ENCODE measurements at places on chromosomes 6 and 20. TPM values are rescaled to one million over a fixed set of nuclear protein-coding genes. Genes with fewer than 3 reads are reported as not detected.

The POU5F1 gene
- 2,134 TPM for total RNA-seq

- no peak for DNase-seq
Measured at GRCh38 chr6:5876076-5876475, 130.6 kb downstream of the NRN1 start.

- DNase-seq = no peak
Measured at GRCh38 chr20:56411759-56412472, at the start of gene CASS4. CASS4 (plus strand) TSS chr20:56412260; CDS start chr20:56412459, 199 bp downstream.

GRCh38 chr6:136547336-136547735 is 2.9 kb downstream of the MAP7 start:
- no peak for DNase-seq

- DNase-seq = no peak
Measured at GRCh38 chr6:140636271-140636907, 1261.9 kb upstream of the CITED2 start.

The ENPP1 gene
- 22.5 TPM for total RNA-seq

GRCh38 chr6:90347411-90347851 is 50.8 kb upstream of the BACH2 start:
- no peak for DNase-seq

DNA sequence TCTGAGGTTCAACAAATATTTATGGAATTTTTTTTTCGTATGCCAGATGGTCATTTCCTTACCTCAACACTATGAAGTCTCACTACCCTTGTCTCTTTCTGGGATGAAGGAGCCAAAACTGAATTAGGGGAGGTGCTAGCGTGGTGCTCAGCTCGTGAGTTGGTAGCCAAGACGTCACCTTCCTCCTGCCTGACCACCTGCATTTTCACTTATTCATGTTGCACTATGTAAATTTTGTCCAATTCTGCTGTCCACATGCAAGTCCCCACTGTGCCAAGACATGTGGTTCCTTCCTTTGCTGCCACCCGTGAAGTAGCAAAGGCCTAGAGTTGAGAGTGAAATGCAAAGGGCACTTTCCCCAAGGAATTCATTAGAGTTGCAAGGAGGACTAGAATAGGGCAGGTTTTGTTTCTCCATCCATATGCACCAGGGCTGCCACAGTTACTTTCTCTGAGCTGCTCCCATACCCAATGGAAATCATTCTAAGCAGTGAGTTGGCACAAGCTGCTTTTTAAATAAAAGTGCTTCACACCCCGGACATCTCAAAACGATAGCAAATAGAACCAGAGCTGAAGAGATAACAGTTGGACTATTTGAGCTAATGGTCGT is 591.3 kb upstream of the NOX3 start:
- no peak for DNase-seq

The TSBP1 gene
- total RNA-seq = not detected

The ZKSCAN3 gene
- total RNA-seq = 7.3 TPM

DNA sequence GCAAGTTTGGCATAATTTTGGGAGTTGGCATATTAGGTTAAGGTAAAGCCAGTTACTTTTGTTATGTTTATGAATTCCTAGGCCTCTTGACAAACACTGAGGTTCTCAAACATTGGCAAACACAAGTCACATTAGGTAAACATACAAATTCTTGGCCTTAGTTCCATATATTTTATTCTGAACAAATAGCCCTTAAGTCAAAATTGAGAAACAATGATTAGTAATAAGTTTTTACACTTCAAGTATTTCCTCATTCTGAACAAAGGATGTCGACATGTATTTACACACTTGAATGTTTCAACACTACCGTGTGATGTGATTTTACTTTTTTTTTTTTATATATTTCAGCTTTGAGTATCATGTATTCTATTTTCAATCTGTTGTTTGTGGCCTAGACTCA is 3.8 kb upstream of the ECHDC1 start:
- no peak for DNase-seq

DNA sequence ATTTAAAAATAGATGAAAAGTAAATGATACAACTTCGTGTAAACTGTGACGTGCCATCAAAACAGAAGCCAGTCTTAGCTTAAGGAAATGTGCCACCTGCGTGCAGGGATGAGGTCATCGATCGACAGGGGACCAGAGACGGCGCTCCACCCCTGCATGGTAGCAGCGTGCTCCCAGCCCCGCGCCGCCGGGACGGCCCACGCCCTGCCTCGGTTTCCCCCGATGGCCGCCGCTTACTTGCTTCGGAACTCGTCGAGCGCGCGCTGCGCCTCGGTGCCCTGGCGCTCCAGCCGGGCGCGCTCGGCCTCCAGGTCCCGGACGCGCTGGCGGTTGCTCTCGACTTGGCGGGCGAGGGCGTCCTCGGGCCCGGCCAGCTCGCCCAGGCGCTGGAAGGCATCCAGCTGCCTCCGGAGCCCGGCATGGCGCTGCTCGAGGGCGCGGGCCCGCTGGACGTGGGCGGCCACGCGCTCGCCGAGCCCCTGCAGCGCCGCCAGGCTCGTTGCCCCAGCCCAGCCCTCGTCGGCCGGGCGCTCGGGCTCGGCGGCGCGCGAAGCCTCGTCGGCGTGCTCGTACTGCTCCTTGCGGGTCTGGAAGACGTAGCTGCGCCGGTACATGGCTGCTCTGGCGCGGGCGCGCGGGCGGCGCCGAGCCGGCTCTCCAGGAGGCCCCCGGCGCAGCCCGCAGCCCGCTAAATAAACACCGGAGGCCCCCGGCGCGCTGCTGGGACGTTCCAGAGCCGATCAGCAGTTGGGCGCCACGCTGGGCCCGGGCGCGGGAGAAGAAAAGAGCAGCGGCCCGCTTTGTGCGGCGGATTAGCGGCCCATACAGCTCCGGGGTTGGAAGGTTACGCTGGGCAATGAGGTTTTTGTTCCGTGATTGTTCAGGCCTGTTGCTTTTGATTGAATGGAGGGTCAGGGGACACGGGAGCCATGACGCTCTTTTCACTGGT is at the start of gene BFSP1:
BFSP1 (minus strand) TSS at position 664 of the 949 bp plus-strand sequence; CDS start at position 614, 50 bp downstream.
- DNase-seq = peak; percentile 72

DNA sequence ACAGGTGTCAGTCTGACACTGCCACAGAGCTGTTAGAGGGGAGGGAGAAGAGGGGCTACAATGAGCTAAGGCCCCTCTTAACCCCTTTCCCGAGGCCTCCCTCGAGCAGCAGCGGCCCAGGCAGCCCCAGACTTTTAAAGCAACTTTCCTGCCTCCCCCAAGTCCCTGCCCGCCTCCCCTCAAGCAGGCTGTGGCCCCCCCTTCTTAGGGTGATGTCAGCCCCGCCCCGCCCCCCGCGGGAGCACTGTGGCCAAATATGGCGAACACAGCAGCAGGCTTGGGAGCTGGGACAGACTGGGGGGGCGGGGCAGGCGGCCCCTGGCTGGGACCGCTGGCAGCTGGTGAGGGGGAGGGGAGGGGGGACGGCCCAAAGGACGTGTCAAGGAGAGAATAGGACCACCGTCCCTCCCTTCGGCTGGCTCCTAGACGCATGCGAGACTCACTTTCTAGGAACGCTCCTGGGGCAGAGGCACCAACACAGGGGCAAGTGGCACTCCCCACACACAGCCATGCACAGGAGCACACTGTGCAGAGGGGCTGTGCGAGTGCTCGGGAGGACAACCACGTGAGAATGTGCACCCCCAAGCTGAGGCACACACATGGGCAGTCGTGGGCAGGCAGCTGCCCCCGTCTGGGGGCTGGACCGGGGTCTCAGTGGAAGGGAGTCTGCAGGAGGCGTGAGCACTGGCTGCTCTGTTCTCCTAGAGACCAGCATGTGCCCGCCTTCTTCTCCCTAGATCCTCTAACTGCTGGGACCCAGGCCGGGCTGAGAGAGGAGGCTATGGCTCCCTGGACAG is 6.7 kb downstream of the TEAD3 start:
- peak; percentile 88 for DNase-seq

DNA sequence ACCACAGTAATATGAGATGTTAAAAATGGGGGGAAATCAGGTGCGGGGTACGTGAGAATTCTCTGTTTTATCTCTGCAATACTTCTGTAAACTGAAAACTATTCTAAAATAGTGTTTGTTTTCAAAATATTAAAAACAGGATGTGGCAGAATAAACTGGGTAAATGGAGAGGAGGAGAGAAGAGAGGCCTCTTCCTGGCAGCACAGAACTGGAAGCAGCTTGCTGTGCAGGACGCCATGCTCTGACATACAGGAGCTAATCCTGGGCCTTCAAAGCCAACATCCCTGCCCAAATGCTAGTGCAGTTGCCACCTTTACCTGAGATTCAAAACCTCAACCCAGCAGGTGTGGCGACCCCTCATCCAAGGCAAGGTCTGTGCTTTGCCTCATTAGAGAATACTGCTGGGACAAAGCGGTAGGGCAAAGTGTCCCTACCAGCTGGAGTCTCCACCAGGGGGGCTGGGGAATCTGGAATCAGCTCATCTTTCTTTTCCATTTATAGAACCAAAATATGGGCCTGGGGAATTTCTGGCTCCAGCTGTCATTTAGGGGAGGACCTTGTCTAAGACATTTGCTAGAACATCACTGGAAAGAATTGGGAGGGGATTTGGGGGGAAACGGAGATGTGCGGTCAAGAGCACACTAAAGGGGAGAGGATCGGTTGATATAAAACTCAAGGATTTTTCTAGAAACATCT is 67.3 kb downstream of the SCML4 start:
- DNase-seq = no peak

The GMDS gene
- total RNA-seq = 27.6 TPM

DNA sequence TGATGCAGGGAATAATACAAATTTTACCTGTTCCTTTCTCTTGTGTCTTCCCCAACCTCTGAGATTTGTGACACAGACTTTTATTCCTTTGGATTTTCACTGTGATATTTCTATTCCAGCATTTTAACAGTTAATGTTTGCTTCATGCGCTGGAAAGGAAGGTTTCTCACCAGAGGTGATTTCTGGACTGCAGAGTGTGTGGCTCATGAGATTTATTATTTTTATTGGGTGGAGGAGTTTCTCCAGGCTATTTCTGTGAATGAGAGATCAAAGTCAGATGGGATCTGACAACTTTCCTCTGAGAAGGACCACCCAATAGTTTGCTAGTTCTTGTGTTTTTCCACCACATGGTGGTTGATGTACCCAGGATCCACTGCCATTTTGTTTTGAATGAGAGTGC is 377.5 kb downstream of the CDKAL1 start:
- DNase-seq = no peak

The OR2B3 gene
- total RNA-seq = not detected

DNA sequence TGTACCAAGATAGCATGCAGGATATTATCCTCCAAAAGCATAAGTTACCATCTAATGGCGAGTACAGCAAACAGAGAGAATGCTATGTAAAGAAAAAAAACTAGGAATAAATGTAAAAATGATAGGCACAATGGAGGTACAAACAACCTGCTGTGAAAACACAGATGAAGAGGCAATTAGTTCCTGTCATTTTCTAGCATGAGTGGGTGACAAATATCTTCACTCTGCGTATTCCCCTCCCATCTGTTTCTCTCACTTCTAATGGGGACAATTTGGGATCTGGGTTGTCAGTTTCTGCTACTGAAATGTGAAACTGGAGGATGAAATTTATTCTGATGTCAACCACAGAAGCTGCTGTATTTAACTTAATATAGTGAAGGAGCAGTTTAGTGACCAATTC is 11.7 kb upstream of the PTPRK start:
- no peak for DNase-seq

The PPP1R16B gene
- 8.2 TPM for total RNA-seq

DNA sequence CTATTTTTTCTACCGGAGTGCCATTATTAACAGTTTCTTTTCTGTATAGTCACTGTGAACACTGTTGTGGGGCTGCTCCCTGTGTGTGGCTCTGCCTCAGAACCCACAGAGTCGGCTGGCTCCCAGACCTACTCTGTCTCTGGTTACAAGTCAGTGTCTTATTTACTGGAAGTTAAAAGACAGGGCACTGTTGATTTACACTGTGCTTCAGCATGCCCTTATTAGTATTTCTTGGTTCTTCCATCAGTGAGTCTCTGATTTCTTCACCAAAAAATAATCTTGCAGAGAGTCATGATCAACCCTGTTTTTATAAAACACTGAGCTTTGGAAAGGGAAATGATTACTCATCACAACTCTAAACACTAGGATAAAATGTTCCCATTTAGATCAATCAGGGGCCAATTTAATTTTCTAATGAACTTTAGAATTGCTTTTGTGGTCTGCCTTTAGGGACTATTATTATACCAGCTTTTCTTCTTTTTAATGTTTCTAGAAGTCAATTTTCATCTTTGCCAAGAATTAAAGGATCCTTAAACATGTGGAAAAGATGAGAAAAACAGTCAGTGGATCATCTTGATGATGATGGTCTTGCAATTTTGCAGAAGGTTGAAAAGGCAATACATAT is 92.6 kb downstream of the UTRN start:
- DNase-seq = no peak

The HLA-DRB5 gene
- 3.3 TPM for total RNA-seq
